Calu3 (cell line): ENCODE measurements at places on chromosomes 7 and 10. TPM values are rescaled to one million over a fixed set of nuclear protein-coding genes. Genes with fewer than 3 reads are reported as not detected.

Gene IFIT2
- 40.8 and 139 TPM in 2 replicates for total RNA-seq

Gene CCDC71L
- 28.1 and 30.9 TPM in 2 replicates for total RNA-seq

Gene SYNPO2L
- total RNA-seq: 0.34 TPM in 1 of 2 replicates, not detected in the other

DNA sequence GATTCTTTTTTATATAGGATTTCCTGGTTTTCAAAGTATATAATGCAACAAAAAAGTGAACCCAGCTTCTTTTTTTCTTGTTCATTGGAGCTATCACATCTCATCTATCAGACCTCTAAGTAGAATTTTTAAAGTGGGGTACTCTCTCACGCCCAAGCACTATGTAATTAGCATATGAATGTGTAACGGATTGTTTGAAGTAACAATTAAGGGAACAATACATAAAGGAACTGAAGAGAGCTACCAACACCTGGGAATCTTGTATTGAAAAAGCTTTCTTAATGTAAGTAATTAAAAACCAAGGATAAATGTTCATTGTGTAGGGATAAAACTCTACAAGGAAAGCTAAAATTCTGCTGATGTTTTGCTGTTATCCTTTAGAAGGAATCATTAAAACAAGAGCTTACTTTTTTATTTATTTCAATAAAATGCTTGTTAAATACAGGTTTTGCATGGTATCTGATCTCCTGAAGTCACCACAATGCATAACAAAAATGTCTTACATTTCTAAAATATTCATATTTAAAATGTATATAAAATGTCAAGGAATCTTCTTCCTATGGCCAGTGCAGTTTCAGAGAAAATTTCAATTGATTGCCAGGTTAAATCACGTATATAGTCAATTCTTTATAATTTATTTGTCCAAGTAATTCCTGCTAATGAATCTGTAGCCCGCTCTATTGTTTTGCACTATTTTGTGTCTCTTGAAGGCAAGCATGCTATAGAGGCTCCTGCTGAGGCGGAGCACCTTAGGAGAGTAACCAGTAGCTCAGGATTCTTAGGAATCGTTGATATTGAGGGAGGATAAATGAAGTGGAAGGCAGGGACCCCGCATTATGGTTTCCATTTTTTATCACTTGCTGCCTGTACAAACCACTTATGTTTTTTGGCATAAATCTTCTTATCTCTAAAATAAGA is 51.6 kb downstream of the PTPRZ1 start:
- DNase-seq: no peak

GRCh38 chr7:32223721-32224120 is 153.5 kb upstream of the PDE1C start:
- DNase-seq: no peak

GRCh38 chr7:683526-684205 is 42.8 kb upstream of the DNAAF5 start:
- DNase-seq: no peak
